ENCODE measurements at places on chromosomes 12 and 14.

DNA sequence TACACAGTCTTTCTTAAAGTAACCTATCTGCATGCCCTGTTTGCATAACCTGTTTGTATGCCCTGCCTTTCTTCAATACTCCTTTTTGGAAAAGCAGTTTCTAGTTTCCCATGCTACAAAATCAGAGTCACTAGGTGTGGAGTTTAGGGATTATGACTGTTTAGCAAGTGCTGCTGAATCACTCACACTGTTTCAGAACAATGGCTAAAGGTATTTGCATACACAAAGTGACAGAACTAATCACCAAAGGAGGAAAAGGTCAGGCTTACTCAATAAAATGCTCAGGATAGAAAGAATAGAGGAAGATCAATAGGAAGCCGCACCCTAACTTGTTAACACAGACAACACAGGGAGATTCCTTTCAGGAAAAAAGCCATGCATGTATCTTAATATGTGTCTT lies 19.4 kb downstream of the EGLN3 start:
- DNase-seq: no peak

GRCh38 chr14:66247662-66248193 lies 238.4 kb upstream of the CCDC196 start:
- DNase-seq: no peak

DNA sequence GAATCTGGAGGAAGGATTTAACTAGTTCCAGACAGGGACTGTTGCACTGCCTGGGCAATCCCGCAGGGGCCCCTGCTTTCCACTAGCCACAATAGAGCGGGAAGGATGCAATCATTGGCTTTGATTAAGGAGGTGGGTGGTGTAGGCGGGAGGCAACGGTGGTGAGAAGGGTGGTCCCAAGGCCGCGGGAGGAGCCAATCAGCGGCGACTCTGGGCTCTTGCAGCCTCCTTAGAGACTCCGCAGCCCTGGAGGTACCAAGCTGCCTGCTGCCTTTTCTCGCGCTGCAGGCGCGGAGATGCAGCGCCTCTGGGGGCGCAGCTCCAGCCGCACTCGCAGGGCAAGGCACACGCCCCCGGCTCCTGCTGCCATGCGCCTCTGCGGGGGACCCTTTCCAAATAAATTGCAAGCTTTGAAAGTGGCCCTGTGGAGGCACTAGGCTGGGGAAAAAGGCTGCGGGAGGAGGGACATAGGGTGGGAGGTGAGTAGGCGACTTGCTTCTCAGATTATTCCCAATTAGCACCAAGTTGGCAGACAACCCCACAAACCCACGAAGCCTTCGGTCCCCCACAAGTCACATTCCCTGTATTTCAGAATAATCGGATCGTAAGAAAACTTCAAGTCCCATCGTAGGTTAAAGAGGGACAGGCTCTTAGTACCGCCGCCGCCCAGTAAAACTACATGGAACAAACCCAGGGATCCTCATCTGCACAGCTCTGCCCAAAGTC lies 858 bp upstream of the KCNA1 start:
- no peak for DNase-seq

DNA sequence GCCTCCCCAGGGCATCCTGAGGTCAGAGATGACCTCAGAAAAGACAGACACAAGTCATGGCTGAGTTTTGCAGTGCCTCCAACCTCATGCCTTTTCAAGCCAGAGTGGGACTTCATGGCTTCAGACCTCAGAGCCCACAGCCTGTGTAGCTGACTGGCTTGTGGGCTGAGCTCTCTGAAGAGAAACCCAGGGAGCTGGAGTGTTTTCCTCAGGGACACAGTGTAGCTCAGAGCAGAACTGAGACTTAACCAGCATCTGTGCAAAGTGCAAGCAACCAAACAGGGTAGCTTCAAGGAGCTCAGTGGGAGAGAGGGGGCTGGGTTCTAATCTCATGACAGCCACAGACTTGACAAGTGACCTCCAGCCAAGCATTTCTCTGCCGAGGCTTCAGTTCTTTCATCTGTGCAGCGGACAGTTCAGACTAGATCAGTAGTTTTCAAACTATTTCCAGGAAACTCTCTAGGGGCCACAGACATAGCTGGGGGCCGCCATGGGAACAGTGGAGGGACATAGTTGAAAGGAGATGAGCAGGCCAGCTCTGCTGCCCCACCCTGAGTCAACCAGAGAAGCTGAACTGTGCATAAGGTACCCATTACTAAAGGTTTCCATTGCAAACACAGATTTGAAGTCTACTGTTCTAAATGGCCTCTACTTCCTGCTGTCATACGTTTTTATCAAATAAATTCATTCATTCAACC lies 80.0 kb downstream of the LGMN start:
- DNase-seq: no peak

GRCh38 chr12:95590775-95591174 lies 39.5 kb upstream of the USP44 start:
- DNase-seq: no peak

DNA sequence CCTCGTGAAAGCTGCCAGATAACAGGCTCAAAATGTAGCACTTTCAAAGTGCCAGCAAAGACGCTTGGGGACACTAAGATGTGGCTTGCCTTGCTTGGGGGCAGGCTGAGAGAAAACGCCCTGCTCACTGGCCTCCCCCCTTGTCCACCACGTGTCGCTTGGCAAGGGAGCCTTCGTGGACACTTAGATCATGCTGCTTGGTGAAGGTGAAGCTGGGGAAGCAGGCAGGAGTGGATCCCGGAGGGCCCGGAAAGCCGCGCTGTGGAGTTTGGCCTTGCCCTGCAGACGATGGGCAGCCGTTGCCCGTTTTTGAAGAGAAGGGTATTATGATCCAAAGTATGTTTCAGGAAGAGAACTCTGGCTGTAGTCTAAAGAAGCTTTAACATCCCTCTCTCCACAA lies 53.4 kb upstream of the BDKRB2 start:
- DNase-seq: no peak

DNA sequence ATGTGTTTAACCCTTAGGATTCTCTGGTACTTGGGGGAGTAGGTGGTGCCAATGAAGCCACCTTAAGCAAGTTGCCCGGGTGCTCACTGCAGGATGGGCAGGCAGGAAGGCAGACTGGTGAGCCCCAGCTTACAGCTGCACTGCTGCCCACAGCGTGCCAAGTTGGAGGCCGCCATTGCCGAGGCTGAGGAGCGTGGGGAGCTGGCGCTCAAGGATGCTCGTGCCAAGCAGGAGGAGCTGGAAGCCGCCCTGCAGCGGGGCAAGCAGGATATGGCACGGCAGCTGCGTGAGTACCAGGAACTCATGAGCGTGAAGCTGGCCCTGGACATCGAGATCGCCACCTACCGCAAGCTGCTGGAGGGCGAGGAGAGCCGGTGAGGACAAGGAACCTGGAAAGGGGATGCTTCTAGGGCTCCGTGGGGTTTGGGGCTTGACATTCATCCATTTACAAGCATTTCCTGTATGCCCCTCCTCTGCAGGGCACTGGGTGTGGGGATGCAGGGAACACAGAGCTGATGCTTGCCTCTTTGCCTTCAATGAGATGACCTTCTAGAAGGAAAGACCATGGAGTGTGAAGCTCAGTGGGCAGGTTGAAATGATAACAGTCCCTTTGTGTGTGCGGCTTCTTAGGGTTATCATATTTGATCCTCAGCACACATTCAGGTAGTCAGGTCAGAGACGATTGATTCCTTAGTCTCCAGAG lies 12.4 kb downstream of the KRT7 start:
- no peak for DNase-seq

DNA sequence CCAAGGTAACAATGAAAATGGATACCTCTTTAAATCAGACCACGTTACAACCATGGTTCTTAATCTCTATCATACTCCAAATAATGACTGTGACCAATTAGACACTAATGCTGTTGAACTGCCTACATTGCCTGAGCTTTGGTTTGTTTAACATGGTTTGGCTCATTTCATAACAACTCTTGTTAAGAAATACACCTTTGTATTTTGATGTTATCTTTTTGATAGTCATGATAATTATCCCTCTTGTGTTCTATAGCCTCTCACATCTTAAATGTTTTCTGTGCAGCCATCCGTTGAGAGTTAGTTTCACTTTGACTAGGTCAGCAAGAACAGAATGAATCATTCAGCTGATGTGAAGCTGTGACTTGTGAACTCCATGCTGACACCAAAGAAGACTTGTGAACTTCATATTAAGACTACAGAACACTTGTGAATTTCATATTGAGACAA lies 75.5 kb upstream of the RERGL start:
- DNase-seq: peak; percentile 37

DNA sequence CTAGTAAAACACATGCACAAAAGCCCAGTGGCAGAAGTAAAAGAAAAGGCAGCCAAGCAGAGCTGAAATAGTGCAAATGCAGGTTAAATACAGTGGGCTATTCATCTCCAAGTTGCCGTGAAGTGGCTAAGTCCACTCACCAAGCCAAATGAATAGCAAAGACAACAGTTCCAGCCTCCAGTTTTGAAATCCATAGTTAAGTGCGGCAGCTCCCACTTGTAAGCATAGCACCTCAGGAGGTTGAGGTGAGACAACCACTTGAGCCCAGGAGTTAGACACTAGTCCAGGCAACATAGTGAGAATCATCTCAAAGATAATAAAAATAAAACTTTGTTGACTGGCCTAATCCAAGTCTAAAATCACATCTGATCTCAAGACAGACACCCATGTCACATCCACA lies 9.8 kb upstream of the PHLDA1 start:
- no peak for DNase-seq

GRCh38 chr12:30796313-30796780 lies 41.6 kb upstream of the CAPRIN2 start:
- DNase-seq: peak; percentile 23

- no peak for DNase-seq
Measured at GRCh38 chr14:64298773-64299172, 4.6 kb upstream of the ESR2 start.

- peak; percentile 58 for DNase-seq
Measured at GRCh38 chr12:49843876-49844437, 1.1 kb upstream of the BCDIN3D start.

GRCh38 chr12:104279164-104279563 lies 24.4 kb upstream of the EID3 start:
- DNase-seq: no peak

- no peak for DNase-seq
Measured at GRCh38 chr14:52314595-52315354, 663 bp downstream of the PTGER2 start.

GRCh38 chr14:105397350-105397931 lies 897 bp upstream of the TEX22 start:
- DNase-seq: no peak

- no peak for DNase-seq
Measured at GRCh38 chr12:96549341-96549740, 60.0 kb downstream of the CFAP54 start.

DNA sequence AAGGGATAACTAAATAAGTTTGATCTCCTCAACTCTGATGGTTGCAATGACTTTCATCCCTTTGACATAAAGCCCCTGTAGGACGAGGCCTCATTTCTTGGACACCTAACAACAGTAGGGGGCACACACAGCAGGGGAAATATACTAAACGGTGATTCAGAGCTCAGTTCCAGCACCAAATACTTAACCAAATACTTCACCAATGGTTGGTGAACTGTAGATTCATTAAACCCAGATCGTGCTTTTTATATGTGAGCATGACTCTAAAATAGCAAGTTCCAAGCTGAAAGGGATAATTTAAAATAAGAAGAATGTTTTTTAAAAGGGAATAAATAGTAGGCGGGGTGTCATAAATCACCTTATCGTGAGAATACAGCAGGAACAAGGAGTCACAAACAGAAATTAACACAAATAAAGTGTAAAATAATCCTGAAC lies 53.2 kb downstream of the ATG2B start:
- no peak for DNase-seq

- DNase-seq: no peak
Measured at GRCh38 chr12:121182222-121182893, 27.6 kb upstream of the P2RX4 start.

All from amniotic epithelial cell (primary cell).